Lower lobe of right lung (tissue), 2 donors: ENCODE measurements at places on chromosomes 11 and 22. TPM values are rescaled to one million over a fixed set of nuclear protein-coding genes. Genes with fewer than 3 reads are reported as not detected.

- no peak for DNase-seq
These were observed 20.9 kb downstream of the ACAT1 start for GRCh38 chr11:108142304-108142703.

- no peak for DNase-seq
These were observed 11.9 kb downstream of the MRGPRX3 start for GRCh38 chr11:18144243-18144642.

GRCh38 chr11:63916837-63917691, at the start of gene RCOR2:
RCOR2 (minus strand) TSS chr11:63917164; CDS start chr11:63916456, 708 bp downstream.
- peak; percentile 76 for DNase-seq

DNA sequence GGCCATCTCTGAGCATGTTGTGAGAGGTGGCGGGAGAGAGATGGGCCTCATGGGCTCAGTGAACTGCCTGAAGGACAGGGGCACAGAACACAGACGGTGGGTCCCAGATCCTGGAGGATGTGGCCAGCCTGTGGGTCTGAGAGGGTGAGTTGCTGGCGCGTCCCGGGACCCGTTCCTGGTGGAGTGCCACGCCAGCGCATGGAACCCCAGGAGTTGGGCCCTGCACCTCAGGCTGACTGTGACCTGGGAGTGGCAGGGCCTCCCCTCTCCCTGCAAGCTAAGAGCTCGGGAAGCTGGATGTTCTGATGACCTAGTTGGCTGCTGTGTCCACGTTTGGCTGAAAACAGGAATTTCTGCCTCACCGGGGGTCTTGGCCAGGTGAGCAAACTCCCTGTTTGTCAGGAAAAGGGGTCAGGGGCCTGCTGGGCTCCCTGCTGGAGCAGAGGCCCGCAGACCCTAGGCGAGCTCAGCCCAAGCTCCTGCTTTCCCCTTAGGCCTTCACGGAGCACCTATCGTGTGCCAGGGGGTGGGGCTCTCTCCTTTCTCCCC, 15.0 kb downstream of the LRRC32 start:
- no peak for DNase-seq

- no peak for DNase-seq
These were observed 268.4 kb downstream of the ETS1 start for GRCh38 chr11:128318856-128319474.

DNA sequence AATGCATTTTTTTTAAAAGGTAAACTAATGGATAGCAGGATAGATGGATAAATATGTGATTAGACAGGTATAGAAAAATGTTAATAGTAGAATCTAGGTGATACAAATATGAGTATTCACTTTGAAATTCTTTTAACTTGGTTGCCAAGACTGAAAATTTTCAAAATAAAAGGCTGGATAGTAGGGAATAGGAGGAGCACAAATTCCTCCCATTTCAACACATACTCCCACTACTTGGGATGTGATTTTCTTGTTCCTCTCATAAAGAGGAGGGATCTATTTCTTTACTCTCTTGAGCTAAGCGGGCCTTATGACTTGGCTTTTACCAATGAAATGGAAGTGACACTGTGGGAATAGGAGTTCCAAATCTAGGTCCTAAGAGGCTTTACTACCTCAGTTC, 35.9 kb downstream of the PIK3C2A start:
- DNase-seq: no peak

DNA sequence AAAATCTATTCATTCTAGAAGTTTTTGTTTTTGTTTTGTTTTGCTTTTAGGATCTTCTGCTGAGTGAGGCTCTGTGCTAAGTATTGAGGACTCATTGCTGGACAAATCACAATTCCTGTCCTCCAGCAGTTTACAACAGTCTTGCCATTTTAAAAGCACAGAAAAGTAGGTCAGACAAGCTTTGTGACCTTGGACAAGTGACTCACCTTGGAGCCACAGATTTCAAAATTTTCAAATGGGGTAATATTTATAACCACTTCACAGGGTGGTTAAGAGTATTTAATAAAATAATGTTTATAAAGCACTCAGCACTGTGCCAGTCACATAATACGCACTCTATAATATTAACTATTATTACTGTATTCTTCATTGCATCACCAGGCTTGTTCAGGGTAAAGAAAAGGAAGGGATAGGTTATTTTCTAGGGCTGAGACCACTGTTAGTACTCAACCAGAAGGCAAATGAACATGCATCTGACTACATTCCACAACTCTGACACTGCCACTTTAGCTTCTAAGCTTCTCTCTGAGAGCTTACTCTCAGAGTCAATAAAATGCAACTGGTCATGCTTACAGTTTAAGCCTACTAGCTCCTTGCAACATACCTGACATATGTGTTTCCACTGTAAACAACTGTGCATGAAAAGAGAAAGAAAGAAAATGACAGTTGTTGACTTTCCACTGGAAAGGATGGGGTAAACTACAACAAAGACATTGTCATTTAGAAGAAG, 63.2 kb upstream of the FIBIN start:
- no peak for DNase-seq

- DNase-seq: no peak
These were observed at the start of gene APOL6 for GRCh38 chr22:35648066-35649025. APOL6 (plus strand) TSS chr22:35648446; CDS start chr22:35656426, 7,980 bp downstream.

- no peak for DNase-seq
These were observed 20.1 kb downstream of the SERPIND1 start for GRCh38 chr22:20793748-20794649.

GRCh38 chr22:20141186-20142077, 9.4 kb downstream of the CCDC188 start:
- DNase-seq: no peak

- DNase-seq: no peak
These were observed 56.7 kb upstream of the PPP6R3 start for GRCh38 chr11:68403831-68404230.

The TRIM64C gene
- not detected for total RNA-seq

The DEPDC7 gene
- total RNA-seq: 0.71 TPM
